ENCODE measurements at places on chromosomes 1 and 21.
A peak's percentile ranks its signal among the peaks of the same experiment; 100 is the strongest.

GRCh38 chr1:6634371-6635052 is 9.8 kb downstream of the THAP3 start:
- DNase-seq, result peak; percentile 63

GRCh38 chr1:110774398-110774797 is 98.5 kb upstream of the CD53 start:
- no peak for DNase-seq

- DNase-seq, result no peak
Measured at GRCh38 chr1:243271996-243272395, 16.2 kb downstream of the SDCCAG8 start.

GRCh38 chr1:155205969-155206593 is 1.6 kb downstream of the THBS3 start:
- DNase-seq, result no peak

- no peak for DNase-seq
Measured at GRCh38 chr1:156429313-156430060, 60.5 kb downstream of the RHBG start.

- DNase-seq, result no peak
Measured at GRCh38 chr1:11521582-11522399, 42.8 kb downstream of the DISP3 start.

- DNase-seq, result no peak
Measured at GRCh38 chr1:19063122-19063521, 106.6 kb upstream of the IFFO2 start.

DNA sequence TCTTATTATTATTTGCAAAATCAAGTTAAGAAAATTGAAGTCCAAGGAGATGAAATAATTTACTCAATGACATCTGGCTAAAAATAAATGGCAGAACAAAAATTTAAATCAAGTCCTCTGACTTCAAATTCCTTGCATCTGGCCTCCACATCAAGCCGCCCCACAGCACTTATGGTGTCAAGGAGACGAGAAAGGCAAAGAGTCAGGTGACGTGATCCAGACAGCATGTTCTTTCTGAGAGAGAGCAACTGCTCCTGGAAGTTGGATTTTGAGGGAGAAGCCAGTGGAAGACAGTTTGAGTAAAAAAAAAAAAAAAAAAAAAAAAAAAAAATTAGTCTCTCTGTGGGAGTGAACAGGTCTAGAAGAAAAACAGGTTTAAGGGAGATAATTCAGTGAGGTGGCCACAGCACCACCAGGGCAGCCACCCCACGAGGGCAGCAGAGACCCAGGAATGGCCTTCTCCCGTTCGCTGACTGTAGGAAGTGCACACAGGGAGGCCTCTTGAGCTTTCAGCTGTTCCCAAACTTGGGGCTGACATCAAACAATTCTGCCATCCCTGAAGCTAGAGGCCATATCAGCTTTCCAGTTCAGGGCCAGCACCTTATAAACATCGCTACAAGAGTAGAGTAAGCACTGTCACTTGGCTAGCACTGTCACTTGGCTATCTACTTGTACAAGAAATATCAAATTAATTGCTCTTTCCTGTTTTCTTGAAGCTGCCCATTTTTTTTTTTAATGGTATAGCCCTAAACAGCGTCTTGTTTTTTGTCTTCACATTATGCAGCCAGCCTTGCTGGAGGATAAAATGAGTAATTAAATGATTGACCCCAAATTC is 7.8 kb downstream of the C1orf162 start:
- peak; percentile 79 for DNase-seq

Data from hematopoietic multipotent progenitor cell treated with erythropoietin and hydrocortisone succinate and interleukin-3 and kit ligand, for 8 days (in vitro differentiated cells).